ENCODE measurements at places on chromosomes 5 and 9. TPM values are rescaled to one million over a fixed set of nuclear protein-coding genes. Genes with fewer than 3 reads are reported as not detected.
A peak's percentile ranks its signal among the peaks of the same experiment; 100 is the strongest.

The C1QTNF2 gene
- total RNA-seq, result 2.3 TPM

The PIP5KL1 gene
- total RNA-seq, result 2.5 TPM

The TYRP1 gene
- total RNA-seq, result 0.17 TPM

DNA sequence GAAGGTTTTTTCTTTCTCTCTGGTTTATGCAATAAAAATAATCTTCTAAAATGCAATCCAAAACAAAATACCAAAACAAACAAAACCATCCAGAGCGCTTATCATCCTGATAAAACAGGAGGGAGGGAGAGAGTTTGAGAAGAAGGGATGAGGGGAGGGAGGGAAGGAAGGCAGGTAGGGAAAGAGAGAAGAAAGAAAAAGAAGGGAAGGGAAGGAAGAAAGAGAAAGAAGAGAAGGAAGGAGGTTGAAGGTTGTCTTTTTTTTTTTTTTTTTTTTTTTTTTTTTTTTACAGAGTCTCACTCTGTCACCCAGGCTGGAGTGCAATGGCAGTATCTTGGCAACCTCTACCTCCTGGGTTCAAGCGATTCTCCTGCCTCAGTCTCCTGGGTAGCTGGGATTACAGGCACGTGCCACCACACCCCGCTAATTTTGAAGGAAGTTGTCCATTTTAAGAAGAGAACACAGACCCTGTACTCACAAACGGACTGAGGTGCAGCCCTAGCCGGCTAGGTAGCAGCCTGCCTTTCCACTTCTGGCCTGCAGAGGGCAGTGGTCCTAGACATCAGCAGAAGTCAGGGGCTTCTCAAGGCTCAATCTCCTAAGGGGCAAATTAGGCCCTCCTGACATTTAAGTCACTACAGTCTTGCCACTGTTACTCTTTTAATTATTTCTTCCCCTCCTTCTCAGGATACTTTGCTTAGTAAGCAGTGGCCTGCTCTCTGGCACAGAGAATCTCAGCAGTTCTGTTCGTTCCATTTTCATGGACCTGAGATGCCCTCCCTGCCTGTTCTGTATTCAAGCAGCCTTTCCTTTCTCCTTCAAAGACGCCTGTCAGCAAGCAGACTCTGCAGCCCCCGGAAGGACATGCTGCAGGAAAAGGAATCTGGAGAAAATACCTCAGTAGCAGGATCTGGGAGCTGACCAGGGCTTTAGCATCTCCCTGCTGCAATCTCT lies 76.4 kb downstream of the EPB41L4B start:
- DNase-seq, result peak; percentile 72
- H3K4me1 ChIP-seq, result no peaks in the 10 kb centered on the region
- no peak overlapping the region for H3K27ac ChIP-seq
- H3K4me3 ChIP-seq, result no peak overlapping the region
- no peaks in the 10 kb centered on the region for H3K27me3 ChIP-seq
- H3K36me3 ChIP-seq, result no peaks in the 10 kb centered on the region

DNA sequence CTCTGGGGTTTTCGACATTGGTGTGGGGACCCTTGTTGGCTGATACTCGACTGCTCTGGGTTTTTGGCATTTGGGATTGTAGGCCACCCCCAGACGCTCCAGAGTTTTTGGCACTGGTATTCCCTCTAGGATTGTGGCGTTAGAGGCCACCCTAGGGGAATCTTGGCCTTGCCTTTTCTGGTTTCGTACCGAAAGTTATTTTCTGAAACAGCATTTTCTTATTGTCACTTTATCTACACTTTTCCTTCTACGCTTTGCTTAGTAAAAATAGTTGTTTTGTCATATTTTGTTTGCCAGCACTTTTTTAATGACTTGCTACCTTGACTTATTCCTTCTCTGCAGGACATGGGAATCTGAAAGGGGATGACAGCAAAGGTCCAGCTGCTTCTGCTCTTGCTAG lies 25.1 kb upstream of the CLPTM1L start:
- no peaks in the 10 kb centered on the region for H3K36me3 ChIP-seq
- no peak overlapping the region for H3K4me3 ChIP-seq
- H3K4me1 ChIP-seq, result no peaks in the 10 kb centered on the region
- peaks cover 11% of the 10 kb centered on the region for H3K27me3 ChIP-seq
- DNase-seq, result no peak

DNA sequence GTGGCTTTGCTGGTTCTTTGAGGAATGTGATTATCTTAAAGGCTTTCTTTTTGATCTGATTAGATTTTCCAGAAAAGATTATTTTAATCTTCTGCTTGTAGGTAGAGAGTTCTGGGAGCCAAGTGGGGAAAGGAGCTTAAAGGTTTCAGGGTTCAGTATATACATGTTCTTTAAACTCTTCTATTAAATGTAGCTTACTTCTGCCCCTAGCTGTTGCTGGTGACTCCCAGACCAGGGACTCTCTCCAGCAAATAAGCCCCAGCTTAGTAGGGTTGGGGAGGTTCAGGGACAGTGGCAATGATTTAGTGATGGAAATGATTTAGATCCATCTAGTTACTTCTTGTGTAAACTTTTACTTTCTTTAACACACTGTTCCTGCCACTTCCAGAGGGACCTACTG lies 72.2 kb downstream of the SLC12A2 start:
- no peak for DNase-seq
- no peak overlapping the region for H3K27ac ChIP-seq
- no peaks in the 10 kb centered on the region for H3K4me1 ChIP-seq

- no peak overlapping the region for H3K27ac ChIP-seq
- no peaks in the 10 kb centered on the region for H3K36me3 ChIP-seq
- peak; percentile 88 for DNase-seq
- H3K27me3 ChIP-seq, result no peaks in the 10 kb centered on the region
- no peak overlapping the region for H3K4me3 ChIP-seq
Measured at GRCh38 chr9:104858271-104858670, 69.7 kb downstream of the ABCA1 start.

- H3K4me1 ChIP-seq, result no peaks in the 10 kb centered on the region
- H3K4me3 ChIP-seq, result no peak overlapping the region
- no peaks in the 10 kb centered on the region for H3K36me3 ChIP-seq
- no peaks in the 10 kb centered on the region for H3K27me3 ChIP-seq
Measured at GRCh38 chr9:13487498-13487897, 208.0 kb upstream of the MPDZ start.

- no peak for DNase-seq
- no peaks in the 10 kb centered on the region for H3K36me3 ChIP-seq
- no peak overlapping the region for H3K27ac ChIP-seq
- no peaks in the 10 kb centered on the region for H3K4me1 ChIP-seq
Measured at GRCh38 chr5:133114166-133114932, 62.5 kb downstream of the HSPA4 start.

GRCh38 chr5:6430418-6431028 lies 18.1 kb upstream of the UBE2QL1 start:
- H3K36me3 ChIP-seq, result no peaks in the 10 kb centered on the region
- H3K27ac ChIP-seq, result no peak overlapping the region
- no peak for DNase-seq

DNA sequence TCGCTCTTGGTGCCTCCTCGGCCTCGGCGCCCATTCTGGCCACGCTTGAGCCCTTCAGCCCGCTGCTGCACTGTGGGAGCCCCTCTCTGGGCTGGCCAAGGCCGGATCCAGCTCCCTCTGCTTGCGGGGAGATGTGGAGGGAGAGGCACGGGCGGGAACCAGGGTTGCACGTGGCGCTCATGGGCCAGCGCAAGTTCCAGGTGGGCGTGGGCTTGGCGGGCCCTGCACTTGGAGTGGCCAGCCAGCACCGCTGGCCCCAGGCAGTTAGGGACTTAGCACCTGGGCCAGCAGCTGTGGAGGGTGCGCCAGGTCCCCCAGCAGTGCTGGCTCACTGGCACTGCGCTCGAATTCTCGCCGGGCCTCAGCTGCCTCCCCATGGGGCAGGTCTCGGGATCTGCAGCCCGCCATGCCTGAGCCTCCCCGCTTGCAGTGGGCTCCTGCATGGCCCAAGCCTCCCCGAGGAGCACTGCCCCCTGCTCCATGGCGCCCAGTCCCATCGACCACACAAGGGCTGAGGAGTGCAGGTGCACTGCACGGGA lies 106.4 kb downstream of the SMC2 start:
- H3K27me3 ChIP-seq, result no peaks in the 10 kb centered on the region
- H3K4me1 ChIP-seq, result no peaks in the 10 kb centered on the region
- no peak overlapping the region for H3K27ac ChIP-seq
- no peak for DNase-seq
- no peak overlapping the region for H3K4me3 ChIP-seq

The TAS2R1 gene
- total RNA-seq, result not detected

DNA sequence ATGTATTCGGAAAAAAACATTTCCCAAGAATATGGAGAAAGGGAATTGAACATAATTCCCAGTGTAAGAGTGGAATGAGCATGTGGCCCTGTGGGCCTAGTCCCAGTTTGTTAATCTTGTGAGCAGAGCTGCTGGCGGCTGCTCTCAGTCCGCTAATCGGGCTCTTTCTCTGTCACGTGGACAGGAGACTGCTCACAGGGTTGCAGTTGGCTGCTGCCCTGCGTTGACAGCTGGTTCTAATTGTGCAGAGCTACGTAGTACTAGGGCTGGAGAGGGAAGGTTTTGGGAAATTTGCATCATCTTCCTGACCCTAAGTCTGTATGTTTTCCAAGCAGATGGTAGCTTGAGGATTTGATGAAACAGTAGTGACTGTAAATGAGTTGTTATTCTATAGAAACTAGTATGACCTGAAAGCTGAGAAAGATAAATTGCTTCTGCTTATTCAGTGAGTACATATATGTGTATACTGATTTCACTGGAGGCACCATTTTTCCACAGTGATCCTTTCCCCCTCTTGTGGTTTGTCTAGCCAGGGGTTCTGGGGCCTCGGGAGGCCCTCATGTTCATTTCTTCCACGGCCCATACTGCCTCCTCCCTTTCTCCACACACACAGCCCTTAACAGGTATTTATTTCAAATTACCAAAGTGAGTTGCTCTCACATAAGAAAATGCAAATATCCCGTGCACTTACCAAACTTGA lies 100.6 kb downstream of the ANGPTL2 start:
- H3K27ac ChIP-seq, result peak overlapping the region; percentile 91
- no peaks in the 10 kb centered on the region for H3K27me3 ChIP-seq
- no peaks in the 10 kb centered on the region for H3K36me3 ChIP-seq
- peak; percentile 89 for DNase-seq
- H3K4me1 ChIP-seq, result peaks cover 9% of the 10 kb centered on the region

The TMEM252 gene
- not detected for total RNA-seq

The C1QTNF3 gene
- 1.2 TPM for total RNA-seq

DNA sequence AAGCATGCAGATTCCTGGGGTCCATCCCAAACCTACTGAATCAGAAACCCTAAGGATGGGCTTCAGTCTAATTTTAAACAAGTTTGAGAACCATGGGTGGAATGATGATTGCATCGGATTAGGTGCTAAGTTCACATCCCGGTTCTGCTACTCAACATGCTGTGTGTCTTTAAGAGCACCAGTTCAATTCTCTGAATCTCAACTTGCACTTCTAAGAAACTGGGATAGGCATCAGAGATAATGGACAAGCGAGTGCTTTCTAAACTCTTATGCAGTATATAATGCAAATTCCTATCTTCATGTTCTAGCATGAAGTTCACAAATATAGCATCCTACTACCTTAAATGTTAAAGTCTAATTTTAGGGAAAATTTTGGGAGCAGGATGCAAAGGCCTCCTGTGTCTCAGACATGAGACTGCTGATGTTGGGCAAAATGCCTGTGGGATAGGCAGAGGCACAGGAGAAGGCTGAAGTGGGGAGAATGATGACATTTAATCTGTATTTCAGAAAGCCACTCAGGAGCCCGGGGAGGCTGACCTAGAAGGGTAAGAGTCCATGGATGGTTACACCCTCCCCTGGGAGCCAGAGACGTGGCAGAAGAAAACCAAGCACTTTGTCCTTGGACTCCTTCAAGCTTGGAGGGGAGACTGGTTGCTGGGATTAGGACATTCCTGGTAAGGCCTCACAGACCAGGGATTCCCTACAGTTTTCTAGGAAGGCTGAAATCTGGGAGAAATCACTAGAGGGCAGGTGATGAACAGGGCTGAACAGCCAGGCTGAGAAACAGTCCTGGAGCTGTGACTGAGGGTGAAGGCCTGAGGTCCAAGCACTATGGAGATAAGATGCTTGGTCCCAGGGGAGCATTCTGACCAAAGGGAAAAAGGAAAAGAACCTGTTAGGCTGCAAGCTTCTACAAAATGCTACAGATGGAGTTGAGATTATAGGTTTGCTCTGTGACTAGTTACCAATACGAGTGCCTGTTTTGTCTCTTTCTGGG lies 311.9 kb upstream of the PANK3 start:
- no peaks in the 10 kb centered on the region for H3K36me3 ChIP-seq
- no peak overlapping the region for H3K27ac ChIP-seq
- H3K4me3 ChIP-seq, result no peak overlapping the region
- DNase-seq, result no peak
- H3K27me3 ChIP-seq, result no peaks in the 10 kb centered on the region
- no peaks in the 10 kb centered on the region for H3K4me1 ChIP-seq

The BHMT2 gene
- 20.3 TPM for total RNA-seq

DNA sequence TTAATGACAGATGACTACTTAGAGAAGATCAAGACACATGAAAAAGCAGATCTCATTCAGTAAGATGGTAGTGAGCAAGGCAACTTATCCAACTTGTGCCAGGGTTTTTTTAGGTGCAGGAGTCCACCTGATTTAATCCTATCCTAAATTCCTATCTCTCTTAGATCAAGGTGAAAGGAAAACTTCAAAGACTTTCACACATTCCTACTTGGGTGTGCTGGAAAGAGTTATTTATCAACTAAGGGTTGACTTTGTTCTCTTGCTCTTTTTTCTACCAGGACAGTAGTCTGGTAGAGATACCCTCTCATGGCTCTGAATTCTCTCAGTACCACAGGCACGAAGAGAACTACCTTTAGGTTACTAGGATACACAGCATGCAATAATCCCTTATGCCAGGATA lies 18.2 kb downstream of the TUT7 start:
- peaks cover 11% of the 10 kb centered on the region for H3K36me3 ChIP-seq
- H3K27me3 ChIP-seq, result no peaks in the 10 kb centered on the region
- no peak overlapping the region for H3K4me3 ChIP-seq
- H3K27ac ChIP-seq, result no peak overlapping the region
- H3K4me1 ChIP-seq, result peaks cover 2% of the 10 kb centered on the region

The LHX3 gene
- not detected for total RNA-seq

The SLC2A6 gene
- total RNA-seq, result 5.6 TPM

The ADGRD2 gene
- total RNA-seq, result not detected

DNA sequence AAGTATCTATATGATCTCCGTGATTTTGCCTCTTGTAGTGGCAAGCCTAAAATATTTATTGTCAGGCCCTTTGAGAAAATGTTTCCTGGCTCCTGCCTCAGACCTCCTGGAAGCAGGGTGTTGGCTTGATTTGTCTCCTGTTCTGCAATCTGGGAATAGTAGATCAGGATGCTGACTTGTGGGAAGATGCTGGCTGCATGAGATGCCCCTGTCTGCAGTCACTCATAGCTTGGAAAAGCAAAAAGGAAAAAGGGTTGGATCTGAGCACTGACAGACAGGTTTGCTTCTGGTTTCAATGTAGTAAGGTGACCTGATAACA lies 16.7 kb downstream of the TJP2 start:
- DNase-seq, result no peak
- H3K4me3 ChIP-seq, result no peak overlapping the region
- peaks cover 13% of the 10 kb centered on the region for H3K4me1 ChIP-seq
- no peaks in the 10 kb centered on the region for H3K27me3 ChIP-seq
- H3K27ac ChIP-seq, result no peak overlapping the region
